ENCODE measurements at places on chromosomes 2 and 18.

DNA sequence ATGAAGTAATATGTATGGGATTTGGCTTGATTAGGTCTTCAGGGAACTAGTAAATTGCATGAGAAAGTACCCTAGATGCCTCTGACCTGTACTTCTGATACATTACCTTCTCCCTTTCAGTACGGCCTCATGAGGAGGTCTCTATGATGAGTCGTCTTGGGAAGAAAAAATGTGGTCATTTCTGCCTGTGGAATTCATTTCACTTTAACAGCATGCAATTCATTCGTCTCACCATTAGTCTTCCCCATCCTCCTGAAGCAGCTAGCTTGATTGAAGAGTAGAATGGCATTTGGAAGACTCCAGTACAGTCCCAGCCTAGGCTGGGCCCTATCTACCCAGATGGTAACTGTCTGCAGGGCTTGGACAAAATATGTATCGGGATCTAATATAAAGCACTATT lies 52.2 kb downstream of the TMX3 start:
- peak; percentile 28 for DNase-seq

- DNase-seq, result no peak
Measured at GRCh38 chr18:79139206-79139605, 70.0 kb downstream of the ATP9B start.

DNA sequence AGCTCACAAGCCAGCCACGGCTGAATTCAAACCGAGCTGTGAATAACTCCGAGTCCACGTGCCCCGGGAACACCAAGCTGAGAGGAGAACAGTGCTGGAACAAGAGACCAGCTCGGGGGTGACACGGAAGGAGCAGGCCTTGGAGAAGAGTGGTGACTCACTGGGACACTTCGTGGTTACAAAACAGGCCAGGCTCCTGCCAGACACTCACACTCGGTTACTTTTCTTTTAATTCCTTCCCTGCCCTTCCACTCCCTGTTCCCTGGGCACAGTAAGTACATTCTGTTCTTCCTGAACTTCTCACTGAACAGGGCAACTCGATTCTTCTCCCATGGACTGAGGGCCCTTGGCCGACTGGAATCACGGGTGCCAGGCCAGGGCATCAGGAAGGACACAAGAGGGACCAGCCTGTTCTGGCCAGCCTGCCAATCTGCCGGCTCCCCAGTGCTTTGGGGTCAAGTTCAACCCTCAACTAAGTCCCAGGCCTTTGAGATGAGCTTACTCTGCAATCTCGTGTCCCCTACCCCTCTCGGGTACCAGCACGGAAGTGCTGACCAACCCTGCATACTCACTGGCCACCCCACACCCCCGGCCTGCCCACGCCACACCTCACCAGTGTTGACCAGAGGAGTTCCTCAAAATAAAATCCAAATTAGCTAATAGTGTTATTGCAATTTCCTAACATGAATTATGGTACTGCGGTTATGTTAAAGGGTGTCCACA lies 87.5 kb downstream of the TFCP2L1 start:
- no peak for DNase-seq

- no peak for DNase-seq
Measured at GRCh38 chr2:142849820-142850219, 27.6 kb upstream of the KYNU start.

DNA sequence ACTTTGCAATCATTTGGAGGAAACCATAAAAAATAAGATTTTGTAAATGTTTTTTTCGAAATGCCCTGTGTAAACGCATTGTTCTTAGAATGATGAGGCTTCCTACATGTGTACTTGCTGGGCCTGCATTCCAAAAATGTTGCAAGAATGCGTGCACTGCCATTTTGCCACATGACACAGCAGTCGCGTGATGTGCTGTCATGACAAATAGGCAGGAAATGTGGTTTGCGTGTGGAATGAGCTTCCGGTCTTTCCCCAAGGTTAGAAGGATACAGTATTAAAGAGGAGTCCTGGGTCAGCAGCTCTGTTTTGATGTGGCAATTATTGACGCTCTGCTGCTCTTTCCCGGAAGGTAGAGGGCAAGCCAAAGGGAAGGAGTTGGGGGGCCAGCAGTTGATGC lies 18.1 kb upstream of the SERPINB2 start:
- DNase-seq, result peak; percentile 73

- DNase-seq, result no peak
Measured at GRCh38 chr2:95296880-95297487, at the start of gene KCNIP3. Gene KCNIP3, plus strand, starts transcription at chr2:95297347. Its CDS starts 92 bp downstream, at chr2:95297439.

- no peak for DNase-seq
Measured at GRCh38 chr2:41719756-41720155, 328.1 kb upstream of the PKDCC start.

- DNase-seq, result peak; percentile 37
Measured at GRCh38 chr2:176085861-176086771, 2.4 kb upstream of the EVX2 start.

DNA sequence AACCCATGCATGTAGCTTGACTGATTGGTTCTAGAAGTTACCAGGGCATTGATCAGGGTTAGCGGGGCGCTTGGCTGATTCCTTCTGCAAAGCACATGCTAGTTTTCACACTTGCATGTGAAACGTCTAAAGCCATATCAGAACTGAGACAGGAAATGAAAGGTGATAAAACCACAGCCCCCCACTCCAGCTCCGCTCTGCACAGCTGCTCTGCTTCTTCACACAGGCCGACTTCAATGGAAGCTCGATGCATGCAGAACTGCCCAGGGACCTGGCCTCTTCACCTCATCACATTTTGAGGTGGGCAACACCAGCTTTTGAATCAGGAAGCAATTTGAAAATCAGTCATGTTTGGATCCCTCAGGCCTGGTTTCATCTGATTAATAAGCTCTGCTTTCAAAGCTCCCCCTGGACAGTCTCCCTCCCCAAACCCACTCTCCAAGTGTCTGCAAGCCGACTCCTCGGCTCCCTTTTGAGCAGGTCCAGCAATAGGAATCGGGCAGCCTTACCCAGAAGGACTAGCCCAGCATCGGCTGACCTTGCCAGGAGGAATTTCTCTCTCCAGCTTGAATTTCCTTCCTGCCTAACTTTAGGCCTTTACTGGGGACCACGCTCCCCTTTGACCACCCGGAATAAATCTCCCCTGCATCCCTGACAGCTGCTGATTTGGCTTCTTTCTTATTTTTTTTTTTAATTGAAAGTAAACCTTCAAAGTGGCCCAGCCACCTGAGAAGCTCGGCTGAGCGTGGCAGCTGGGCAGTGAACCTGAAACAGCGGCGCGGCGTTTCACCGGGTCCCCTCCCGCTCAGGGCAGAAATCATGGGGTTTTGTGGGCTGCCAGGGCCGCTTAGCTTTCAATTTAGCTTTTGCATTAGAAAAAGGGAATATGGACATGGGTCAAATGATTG lies 31.7 kb downstream of the HRH4 start:
- no peak for DNase-seq

GRCh38 chr2:126707941-126708340 lies 52.0 kb downstream of the GYPC start:
- no peak for DNase-seq

DNA sequence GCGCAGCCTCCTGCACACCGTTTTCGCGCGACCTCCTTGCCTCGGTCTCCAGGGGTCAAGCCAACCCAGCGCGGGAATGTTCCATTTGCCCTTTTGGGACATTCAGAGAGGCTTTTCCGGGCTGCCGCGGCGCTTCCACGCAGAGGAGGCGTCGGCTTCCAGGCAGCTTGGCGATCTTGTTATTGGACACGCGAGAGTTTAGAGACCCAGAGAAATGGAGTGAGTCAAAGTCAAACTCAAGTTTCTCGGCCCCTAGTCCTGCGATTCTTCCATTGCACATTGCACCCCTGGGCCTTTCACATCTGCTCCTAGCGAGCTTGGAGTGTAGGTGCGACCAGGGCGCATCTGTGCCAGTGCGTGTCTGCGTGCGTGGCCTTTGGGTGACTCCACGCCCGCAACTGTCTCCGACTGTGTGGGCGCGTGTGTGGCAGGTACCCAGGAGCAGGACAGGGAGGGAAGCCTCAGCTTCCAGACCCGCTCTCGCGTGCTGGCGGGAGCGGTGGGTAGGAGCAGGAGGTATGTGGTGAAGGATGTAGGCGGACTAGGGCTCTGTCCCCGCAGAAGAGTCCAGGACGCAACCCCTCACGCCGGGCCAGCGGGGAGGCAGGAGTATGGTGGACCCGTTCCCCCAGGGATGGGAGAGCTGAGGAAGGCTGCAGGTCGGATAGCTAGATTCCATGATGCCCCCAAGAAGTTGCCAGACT lies 13.5 kb downstream of the SIX3 start:
- DNase-seq, result no peak

DNA sequence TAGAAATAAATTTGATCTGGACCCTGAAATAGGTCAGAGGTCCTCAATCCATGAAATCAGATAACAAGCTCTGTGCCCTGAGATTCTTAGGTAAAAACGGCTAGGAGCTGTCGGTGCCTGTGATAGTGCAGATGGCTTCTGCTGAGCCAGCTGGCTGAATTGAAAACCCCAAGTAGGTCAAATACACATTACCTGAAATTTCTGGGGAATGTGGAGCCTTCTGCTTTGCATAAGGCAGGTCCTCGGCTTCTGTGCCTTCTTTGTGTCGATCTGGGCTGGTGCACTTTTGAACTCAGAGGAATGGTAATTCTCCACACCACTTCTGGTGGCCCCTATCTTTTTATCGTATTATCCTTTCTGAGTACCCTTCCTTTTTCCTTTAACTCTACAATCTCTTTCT lies 66.6 kb downstream of the CNTNAP5 start:
- no peak for DNase-seq

DNA sequence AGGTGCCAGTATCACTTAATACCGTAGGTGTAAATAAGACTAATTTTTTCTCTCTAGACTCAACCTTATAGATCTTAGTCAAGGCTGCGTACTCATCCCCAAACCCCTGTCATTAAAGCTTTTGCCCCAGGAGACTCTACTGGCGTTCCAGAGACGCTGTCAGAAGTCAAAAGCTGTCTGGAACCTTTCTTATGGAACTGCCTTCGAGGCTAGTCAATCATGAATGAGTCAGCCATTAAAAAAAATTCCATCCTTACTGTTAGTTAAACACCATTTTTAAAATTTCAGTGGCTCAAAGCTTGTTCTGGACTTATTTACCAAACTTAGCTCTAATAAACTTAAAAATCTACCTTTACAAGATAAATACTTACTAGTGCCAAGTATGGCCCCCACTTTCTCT lies 52.1 kb downstream of the SPRED2 start:
- no peak for DNase-seq

DNA sequence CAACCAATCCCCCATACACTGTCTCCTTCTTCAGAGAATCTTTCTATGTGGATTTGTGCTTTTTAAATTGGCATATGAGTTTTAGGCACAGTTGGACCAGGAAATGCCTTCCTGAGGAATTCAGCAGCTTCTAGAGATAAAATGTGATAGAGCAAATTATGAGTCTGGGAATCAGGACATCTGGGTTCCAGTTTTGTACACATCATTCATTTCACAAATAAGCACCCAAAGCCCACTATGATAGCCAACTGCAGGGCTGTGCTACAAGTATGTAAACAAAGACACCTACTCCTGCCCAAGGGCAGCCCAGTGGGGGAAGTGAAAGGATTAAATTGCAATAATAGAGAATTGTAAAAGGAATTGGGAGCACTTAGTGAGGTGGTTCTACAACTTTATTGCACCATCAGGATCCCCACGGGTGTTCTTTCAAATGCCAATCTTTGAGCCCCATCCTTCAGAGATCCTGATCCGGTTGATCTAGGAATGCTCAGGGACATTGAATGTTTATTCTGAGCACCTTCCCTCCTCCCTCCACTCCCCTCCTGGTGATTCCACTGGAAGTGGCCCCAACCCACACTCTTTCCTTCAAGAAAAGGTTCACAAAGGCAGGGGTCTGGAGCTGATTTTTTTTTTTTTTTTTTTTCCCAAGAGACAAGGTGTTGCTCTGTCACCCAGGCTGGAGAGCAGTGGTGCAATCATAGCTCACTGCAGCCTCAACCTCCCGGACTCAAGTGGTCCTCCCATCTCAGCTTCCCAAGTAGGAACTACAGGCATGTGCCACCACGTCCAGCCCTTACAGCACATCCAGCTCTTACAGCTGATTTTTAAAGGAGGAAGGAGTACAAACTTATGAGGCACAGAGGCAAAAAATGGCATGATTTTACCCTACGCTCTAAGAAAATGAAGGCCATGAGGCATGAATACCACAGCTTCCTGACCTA lies 11.1 kb upstream of the KCMF1 start:
- peak; percentile 65 for DNase-seq

DNA sequence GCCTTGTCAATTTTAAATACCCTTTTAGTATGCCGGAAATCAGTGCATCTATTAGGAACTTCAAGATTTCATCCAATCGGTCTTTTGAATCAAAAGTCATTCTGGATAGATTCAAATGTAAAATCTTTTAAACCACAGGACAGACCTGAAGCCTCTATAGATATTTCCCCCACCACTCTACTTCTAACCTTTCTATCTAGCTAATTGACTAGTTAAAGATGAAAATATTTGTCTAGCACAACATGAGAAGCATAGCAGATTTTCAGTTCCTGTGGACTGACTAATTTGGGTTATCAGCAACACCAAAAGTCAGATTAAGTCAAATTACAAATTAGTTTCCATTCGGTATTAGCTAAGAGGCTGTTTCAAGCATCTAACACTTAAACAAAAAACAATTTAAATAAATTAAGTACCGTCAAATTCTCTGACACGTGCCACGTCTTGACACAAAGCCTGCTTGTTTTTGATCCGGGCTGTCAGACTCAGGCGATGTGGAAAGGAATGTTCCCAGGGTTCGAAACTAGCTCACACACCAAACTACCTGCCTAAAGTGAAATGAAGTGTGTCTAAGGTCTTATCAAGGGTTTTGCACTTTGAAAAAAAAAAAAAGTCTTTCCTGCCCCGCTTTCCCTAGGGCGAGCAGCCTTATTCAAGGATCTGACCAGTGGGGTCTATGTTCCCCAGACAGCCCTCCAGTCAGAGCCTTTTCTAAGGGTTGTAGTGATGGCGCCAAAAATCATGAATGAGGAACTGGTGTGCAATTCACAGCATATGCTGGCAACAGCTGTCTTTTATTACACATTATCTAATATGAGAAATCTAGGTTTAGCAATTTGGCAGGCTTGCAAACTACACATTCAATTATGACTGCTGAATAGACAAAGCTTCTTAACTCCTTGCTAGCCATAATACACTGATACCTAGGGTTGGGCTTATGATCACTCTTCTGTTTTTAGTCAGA lies 4.7 kb downstream of the CYTIP start:
- peak; percentile 72 for DNase-seq

DNA sequence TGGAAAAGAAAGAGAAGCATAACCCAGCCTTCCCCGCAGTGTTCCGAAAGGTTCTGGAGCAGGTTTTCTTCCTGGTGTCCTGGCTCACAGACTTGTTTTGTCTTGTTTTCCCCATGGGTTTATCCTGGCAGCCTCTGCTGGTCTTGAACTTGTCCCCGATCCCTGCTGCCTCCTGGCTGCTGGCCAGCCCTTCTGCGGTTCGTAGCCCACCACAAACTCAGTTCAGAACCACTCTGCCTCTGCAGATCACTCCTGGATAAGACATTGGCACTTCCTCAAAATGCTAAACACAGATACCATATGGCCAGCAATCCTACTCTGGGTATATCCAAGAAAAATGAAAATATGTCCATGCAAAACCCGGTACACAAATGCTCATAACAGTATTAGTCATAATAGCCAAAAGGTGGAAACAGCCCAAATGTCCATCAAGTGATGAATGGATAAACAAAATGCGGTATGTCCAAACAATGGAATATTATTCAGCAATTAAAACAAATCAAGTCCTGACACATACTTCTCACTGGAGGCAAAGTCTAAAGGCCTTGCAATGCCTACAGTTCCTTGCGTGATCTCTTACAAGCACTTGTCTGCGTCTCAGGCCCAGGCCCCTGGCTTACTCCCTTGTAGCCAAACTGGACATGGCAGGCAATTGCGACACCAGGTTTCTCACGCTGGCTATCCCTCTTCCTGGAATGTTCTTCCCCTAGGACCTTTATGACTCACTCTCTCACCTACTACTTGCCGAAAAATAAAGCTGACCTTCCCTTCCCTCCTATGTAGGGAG lies 28.0 kb upstream of the ARHGEF4 start:
- peak; percentile 11 for DNase-seq

GRCh38 chr2:37323781-37324535 lies 675 bp downstream of the PRKD3 start:
- DNase-seq, result peak; percentile 50
